Lung (tissue), 17 donors: ENCODE measurements at places on chromosomes 11 and 22. TPM values are rescaled to one million over a fixed set of nuclear protein-coding genes. Genes with fewer than 3 reads are reported as not detected.
A peak's percentile ranks its signal among the peaks of the same experiment; 100 is the strongest.

GRCh38 chr11:73912026-73912425 lies 35.2 kb downstream of the PAAF1 start:
- no peaks in the 10 kb centered on the region for H3K4me1 ChIP-seq
- H3K27ac ChIP-seq, result no peak overlapping the region
- DNase-seq, result no peak
- H3K36me3 ChIP-seq, result peaks cover 22% of the 10 kb centered on the region

DNA sequence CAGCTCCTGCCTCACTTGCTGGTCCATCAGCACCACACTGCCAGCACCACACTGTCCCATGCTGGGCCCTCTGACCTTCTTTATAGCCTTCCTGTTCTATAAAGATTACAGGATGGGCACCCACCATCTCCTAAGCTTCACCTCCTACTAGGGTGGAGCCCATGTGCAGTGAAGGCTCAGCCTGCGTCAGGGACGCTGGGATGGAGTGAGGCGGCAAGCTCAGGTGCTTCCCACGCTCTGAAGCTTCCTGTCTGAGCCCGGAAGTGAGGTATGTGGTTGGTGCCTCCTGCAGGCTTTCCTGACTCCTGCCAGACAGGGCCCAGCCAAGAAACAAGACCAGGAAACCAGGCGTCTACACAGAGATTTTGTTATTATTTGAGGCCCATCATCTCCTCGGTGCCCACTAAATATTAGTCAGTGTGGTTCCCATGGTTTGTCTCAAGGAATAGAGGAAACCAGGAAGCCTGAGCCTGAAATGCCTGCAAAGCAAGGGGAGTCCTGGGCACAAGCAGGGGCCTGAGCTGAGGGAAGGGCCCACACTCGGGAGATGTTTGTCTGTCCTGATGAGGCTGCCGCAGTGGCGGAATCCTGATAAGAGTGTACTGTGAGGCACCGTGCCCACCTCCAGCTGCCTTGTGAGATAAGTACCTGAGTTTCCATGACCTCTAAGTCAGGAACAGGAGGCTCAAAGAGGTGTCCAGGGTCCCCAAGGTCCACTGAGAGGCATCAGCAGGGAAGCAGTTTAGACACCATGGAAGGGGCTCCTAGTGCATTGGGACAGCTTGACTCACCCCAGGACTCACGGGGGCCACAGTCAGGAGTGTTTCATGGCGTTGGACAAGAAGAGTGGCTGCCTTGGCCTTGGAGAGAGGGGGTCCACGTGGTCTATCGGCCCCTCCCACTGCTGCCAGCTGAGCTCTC lies 22.0 kb downstream of the RSPH14 start:
- DNase-seq, result no peak
- no peak overlapping the region for H3K27ac ChIP-seq
- H3K36me3 ChIP-seq, result no peaks in the 10 kb centered on the region
- H3K4me1 ChIP-seq, result no peaks in the 10 kb centered on the region
- no peak overlapping the region for H3K4me3 ChIP-seq
- H3K27me3 ChIP-seq, result no peaks in the 10 kb centered on the region

DNA sequence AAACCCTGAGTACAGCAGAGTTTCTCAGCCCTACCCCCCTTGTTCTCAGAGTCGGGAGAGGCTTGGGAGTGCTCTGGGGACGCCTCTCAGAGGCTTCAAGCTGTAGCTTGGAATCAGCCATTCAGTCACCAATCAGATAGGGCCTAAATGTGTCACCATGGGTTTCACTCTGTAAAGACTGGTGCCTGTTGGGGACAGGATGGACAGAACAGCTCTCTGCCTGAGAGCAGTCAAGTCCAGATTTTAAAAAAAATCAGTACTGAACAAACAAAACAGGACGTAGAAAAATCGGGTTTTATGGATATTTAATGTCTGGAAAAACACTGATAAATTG lies 1.3 kb downstream of the FADD start:
- H3K27ac ChIP-seq, result peak overlapping the region; percentile 94
- peaks cover 11% of the 10 kb centered on the region for H3K36me3 ChIP-seq
- peak overlapping the region; percentile 71 for H3K4me3 ChIP-seq

GRCh38 chr22:47631571-47632102 lies 869.2 kb downstream of the TBC1D22A start:
- no peak overlapping the region for H3K4me3 ChIP-seq
- H3K27ac ChIP-seq, result no peak overlapping the region
- no peaks in the 10 kb centered on the region for H3K36me3 ChIP-seq
- no peaks in the 10 kb centered on the region for H3K4me1 ChIP-seq

DNA sequence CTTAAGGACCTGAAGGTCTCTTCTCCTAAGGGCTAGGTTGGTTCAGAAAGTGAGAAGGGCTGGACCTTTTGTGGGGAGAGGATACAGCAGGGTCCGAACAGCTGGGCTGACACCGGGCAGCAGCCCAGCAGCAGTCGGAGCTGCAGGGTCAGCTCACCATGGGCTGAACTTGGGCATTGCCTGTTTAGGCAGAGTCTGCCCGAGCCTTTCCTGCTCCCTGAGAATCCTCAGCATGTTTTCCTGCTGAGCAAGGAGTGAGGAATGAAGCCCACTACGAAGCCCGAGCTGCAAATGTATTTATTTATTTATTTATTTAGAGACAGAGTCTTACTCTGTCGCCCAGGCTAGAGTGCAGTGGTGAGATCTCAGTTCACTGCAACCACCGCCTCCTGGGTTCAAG lies 83.9 kb downstream of the PTPRJ start:
- H3K4me1 ChIP-seq, result peaks cover 5% of the 10 kb centered on the region
- no peak for DNase-seq
- H3K36me3 ChIP-seq, result no peaks in the 10 kb centered on the region
- peak overlapping the region; percentile 59 for H3K27ac ChIP-seq

DNA sequence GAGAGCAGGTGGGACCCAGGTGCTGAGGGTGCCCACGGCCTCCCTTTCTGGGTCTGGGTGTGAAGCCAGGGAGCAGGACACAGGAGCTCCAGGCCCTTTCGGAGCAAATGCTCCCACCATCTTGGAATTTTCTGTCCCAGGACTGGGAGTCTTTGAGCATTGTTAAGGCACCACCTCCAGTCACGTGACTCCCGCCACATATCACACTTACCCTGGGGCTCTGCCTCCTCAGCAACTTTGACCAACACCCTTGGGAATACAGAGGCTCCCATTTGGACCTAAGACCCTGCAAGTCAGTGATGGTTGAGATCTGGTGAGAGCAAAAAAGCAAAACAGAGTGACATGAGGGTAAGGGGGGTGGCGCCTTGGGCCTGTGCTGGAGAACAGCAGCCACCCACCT lies 35.6 kb downstream of the GNAZ start:
- H3K36me3 ChIP-seq, result no peaks in the 10 kb centered on the region
- no peaks in the 10 kb centered on the region for H3K27me3 ChIP-seq
- H3K4me3 ChIP-seq, result no peak overlapping the region
- no peaks in the 10 kb centered on the region for H3K4me1 ChIP-seq

GRCh38 chr11:69303427-69303826 lies 9.5 kb downstream of the MYEOV start:
- no peak overlapping the region for H3K27ac ChIP-seq
- DNase-seq, result no peak
- no peaks in the 10 kb centered on the region for H3K36me3 ChIP-seq
- no peak overlapping the region for H3K4me3 ChIP-seq
- H3K27me3 ChIP-seq, result no peaks in the 10 kb centered on the region
- peaks cover 3% of the 10 kb centered on the region for H3K4me1 ChIP-seq

DNA sequence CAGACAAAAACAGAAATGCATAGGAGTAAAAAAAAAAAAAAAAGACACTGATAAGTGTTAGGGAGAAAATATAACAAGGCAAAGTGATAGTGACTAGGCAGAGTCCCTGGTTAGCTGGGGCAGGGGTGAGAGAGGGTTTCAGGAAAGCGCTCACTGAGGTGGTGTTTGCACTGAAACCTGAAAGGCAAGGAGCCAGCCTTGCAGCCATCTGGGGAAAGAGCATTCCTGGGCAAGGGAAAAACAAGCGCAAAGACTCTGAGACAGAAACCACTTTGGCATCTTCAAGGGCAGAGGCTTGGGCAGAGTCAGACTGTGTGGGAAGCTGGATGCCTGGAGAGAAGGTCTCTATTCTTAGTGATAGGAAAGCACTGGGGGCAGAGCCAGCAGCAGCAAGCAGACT lies 14.5 kb downstream of the CLMP start:
- no peaks in the 10 kb centered on the region for H3K27me3 ChIP-seq
- no peaks in the 10 kb centered on the region for H3K36me3 ChIP-seq
- no peak overlapping the region for H3K27ac ChIP-seq
- H3K4me1 ChIP-seq, result peaks cover 5% of the 10 kb centered on the region

DNA sequence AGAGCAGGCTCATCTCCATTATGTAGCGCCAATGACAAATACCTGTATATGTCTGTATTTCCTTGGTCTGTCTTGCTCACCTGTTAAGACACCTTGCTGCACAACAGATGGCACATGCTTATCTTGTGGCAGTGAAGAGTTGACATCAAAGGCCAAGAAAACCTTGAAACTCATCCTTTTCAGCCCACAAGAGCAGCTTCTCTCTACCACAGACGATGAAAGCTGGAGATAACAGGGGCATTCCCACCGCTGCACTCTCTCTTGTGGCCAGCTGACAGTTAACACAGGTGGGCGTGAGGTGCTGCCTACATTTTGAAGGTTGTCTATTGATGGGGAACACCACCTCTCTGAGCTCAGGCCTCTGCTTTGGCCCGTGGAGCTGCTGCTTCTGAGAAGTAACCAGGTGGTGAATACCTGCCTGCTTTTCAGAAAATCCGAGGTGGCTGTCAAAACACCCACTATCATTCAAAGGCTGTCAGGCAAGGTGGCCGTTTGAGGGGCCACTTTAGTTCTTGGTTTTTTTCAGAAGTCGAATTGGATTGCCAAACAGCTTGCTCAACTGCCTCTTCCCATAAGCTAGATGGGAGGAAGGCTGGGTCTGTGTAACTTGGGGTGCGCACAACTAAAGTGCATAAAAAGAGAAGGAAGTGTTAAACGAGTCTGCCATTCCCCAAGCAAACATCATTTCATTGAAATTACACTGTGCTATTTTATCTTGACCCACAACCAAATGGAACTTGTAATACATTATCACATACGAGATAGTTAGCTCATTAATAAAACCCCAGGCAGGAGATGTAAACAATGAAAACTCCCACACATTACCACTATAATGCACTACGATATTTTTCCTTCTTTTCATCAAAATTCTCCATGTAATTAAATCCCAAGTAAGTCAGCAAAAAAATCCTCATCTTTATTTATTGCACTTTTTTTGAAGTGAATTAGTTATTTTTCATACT lies 87.1 kb upstream of the RAG2 start:
- H3K36me3 ChIP-seq, result no peaks in the 10 kb centered on the region
- H3K27me3 ChIP-seq, result no peaks in the 10 kb centered on the region
- H3K4me3 ChIP-seq, result no peak overlapping the region
- no peaks in the 10 kb centered on the region for H3K4me1 ChIP-seq
- DNase-seq, result peak; percentile 50

GRCh38 chr11:131385763-131386390 lies 15.5 kb downstream of the NTM start:
- DNase-seq, result no peak
- no peaks in the 10 kb centered on the region for H3K27me3 ChIP-seq
- H3K27ac ChIP-seq, result no peak overlapping the region
- no peaks in the 10 kb centered on the region for H3K4me1 ChIP-seq
- H3K4me3 ChIP-seq, result no peak overlapping the region

DNA sequence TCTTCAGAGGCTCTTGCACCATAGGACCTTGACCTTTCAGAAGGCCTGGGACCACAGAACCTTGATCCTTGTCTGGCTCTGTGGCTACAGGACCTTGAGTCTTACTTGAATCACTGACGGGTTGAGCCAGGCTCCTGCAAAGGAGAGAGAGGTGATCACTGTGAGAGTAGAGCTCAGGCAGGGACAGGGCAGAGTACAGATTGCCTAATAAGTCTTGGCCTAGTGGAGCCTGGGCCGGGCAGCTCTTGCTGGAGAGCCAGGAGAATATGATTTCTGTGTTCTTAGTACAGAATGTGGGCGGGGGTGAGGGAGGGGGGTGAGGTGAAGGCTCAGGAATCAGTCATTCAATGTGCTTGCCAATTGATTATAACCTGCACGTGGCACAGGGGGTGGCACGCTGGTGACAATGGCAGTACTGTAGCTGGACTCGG lies 26.0 kb downstream of the SERPINH1 start:
- H3K36me3 ChIP-seq, result no peaks in the 10 kb centered on the region
- no peak overlapping the region for H3K27ac ChIP-seq
- DNase-seq, result no peak
- no peaks in the 10 kb centered on the region for H3K27me3 ChIP-seq

- H3K36me3 ChIP-seq, result no peaks in the 10 kb centered on the region
- DNase-seq, result no peak
- no peak overlapping the region for H3K27ac ChIP-seq
- no peaks in the 10 kb centered on the region for H3K4me1 ChIP-seq
Measured at GRCh38 chr22:49116021-49116420, 711.7 kb downstream of the BRD1 start.

DNA sequence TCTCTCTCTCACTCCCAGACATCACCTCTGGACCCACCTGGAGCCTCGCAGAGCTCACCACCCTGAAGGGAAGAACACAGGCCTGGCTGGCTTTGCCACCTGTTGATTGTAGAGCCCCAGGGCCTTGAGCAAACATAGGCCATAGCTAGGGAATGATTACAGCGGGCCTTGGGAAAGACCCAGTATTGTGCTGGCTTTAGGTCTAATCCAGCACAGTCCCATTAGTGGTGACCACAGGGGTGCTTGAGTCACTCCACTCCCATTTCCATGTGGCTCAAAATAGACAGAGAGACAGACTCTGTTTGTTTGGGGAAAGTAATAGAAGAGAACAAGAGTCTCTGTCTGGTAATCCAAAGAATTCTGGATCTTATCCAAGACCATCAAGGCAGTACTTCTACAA lies 42.7 kb upstream of the FAM181B start:
- H3K4me3 ChIP-seq, result no peak overlapping the region
- no peaks in the 10 kb centered on the region for H3K4me1 ChIP-seq
- no peak overlapping the region for H3K27ac ChIP-seq
- no peak for DNase-seq
- no peaks in the 10 kb centered on the region for H3K27me3 ChIP-seq

DNA sequence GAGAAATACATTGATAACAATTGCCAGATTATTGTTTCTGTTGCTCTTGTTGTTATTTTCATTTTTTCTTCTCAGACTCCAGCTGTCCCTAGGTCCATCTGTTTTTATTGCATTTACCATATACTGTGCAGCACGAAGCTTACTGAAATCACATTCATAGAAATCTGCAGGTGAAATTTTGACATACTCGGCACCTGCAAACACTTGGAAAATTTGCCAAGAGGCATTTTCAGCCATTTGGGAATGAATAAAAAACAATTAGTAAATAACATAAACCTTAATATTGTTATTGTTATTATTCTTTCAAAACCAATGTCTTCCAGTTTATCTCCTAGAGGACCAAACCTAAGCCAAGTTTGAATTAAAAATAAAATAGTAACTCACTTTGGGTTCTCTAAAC lies 2357.2 kb downstream of the LRRC4C start:
- no peak overlapping the region for H3K27ac ChIP-seq
- no peaks in the 10 kb centered on the region for H3K4me1 ChIP-seq
- H3K4me3 ChIP-seq, result no peak overlapping the region
- H3K36me3 ChIP-seq, result no peaks in the 10 kb centered on the region

SLC25A18 gene
- 1.3 TPM for total RNA-seq

EXPH5 gene
- total RNA-seq, result 28.8 TPM

CNTN5 gene
- 0.80 TPM for total RNA-seq

RFPL1 gene
- not detected for total RNA-seq

KRTAP5-1 gene
- total RNA-seq, result not detected

KRTAP5-11 gene
- total RNA-seq, result not detected

C22orf23 gene
- total RNA-seq, result 1.1 TPM

CELSR1 gene
- 36.1 TPM for total RNA-seq

MIOX gene
- total RNA-seq, result not detected

C11orf42 gene
- total RNA-seq, result not detected

PATE2 gene
- not detected for total RNA-seq
